NCI-H187 treated with DMSO at 0.1 percent for 48 hours (cell line): ENCODE measurements at places on chromosomes 13 and 19.

GRCh38 chr13:20019043-20019442 lies 60.5 kb downstream of the ZMYM2 start:
- DNase-seq, result no peak

GRCh38 chr19:47470447-47471195 lies 1.1 kb downstream of the SLC8A2 start:
- no peak for DNase-seq

DNA sequence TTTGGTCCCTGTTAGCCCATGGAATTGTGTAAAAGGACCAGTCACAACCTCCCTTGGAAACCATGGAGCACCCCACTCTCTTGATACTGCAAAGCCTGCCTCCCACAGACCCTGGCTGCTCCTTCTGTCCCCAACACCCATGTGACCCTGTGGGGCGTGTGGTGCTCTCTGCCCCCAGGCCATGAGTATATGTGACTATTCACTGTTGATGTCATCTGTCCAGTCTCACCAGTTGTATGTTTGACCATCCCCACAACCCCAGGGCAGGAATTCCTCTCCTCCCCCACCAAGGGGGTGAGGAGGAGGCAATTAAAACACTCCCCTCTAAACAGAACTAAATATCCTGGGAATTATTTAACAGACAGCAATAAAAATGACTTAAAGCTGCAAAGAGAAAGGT lies 35.2 kb downstream of the KCTD15 start:
- DNase-seq, result no peak

DNA sequence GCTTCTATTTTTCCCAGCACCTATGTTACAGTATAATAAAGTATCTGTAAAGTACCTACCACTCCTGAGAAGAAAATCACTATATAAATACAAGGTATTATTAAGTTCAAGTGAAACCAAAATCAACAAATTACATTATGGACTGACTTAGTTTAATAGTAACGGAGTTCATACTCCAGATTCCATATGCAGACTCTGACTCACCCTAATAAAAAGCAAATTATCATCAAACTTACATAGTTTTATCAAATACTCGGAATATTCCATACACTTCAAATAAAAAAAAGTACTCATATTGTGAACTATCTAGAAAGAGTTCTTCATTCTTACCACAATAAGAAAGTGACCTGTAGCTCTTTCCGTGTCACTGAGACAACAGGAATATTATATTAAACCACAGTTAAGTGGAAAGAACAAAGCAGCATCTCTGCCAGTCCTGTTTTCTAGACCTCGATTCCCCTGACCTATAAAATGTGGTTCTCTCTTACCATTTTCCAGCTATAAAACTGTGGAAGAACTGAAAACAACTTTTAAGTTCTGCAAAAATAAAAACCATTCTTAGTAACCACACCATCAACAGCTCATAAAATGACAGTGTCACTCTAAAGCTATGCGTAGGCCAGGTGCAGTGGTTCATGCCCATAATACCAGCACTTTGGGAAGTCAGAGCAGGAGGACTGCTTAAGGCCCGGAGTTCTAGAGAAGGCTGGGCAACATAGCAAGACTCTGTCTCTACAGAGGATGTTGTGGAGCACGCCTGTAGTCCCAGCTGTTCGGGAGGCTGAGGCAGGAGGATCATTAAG lies 42.6 kb downstream of the USP12 start:
- no peak for DNase-seq

DNA sequence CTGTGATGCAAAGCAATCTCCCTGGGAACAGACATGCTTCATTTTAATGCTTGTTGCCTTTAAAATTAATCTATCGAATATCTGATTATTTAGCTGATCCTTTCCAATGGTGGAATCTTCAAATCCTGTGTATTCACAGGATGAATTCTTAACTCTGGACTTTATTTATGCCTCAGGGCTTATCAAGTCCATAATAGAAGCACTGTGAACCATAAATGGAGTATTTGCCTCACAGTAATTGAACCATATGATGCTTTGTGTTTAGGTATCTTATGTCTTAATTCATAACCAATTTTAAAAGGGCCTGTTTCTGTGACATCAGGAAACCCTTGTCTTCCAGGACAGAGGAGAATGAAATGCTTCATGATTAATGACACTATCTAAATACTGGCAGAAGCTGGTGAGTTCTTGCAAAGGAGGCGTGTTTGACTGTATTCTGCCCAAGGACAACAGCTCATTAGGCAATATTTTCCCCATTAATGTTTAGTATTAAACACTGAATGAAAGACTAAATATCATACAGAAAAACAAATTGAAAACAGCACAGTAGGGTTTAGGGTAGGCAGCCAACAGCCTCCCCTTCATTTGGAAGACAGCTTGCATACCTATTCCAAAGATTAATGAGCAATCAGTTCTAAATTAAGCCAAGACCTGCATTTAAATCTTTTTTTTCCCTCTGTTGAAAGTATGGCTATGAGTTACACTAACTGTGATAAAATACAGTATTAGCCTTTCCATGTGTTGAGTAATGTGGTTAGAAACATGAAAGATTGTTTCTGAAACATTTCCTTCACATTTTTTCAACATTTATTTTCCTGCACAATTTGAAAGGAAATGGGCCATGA lies 709.4 kb downstream of the PCDH9 start:
- DNase-seq, result no peak

GRCh38 chr19:41564515-41565378 lies 11.2 kb upstream of the CEACAM21 start:
- no peak for DNase-seq

GRCh38 chr13:76387566-76387965 lies 498.6 kb downstream of the KCTD12 start:
- no peak for DNase-seq

DNA sequence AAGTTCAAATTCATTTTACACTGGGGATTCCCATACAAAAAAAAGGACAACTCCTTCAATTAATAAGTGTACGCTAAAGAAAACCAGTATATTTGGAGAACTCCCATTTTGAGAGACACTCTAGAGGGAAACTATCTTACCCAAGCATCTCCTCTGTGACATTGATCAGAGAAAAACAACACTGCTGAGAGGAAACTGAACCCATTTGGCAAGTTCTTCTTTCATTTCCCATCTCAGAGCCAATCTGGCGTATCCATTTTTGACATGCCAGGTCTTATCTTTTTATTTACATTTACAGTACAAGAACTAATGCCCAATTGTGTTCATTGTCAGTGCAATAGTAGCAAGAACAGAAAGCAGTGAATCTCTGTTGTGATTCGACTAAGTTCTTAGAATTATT lies 30.1 kb downstream of the LIG4 start:
- DNase-seq, result no peak

GRCh38 chr19:8254286-8255001 lies 45.3 kb downstream of the CERS4 start:
- no peak for DNase-seq

- no peak for DNase-seq
Measured at GRCh38 chr19:31596751-31597150, 247.5 kb upstream of the TSHZ3 start.

- DNase-seq, result no peak
Measured at GRCh38 chr13:52414963-52415362, 9.0 kb upstream of the THSD1 start.

DNA sequence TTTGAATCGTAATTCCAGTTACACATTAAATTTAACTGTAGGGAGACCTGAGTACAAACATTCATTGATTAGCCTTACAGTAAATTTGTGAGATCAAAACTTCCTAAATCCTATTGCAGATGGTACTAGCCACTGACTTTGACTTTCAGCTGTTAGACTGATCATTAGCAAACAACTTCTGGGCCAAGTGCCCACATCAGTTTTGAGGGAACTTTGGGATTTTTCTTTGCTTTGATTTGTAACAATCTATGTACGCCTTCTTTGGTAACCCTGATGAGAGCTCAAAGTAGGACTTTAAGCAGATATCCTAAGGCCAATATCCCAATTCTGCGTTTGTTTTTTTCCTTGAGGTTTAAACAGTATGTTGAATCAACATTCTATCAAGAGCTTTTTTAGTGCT lies 131.5 kb downstream of the DLEU7 start:
- no peak for DNase-seq
